ENCODE measurements at places on chromosomes 6 and 20.

DNA sequence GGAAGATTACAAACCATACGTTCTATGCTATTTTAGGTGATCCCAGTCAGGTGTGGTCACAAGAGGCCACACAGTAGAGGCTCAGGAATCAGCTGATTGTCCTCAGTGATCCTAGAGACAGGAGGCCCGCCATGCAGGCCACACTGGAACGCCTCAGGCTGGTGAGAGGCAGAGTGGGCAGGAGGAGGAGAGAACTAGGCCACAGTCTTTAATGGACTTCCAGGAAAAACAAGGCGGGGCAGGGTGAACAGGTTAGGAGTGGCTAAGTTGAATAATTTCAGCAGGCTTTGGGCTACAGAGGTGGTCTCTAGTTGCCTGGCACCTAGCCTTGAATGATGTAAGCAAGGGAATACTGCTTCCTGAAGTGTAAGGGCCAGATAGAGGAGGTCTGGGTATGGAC, 101.2 kb downstream of the GMDS start:
- no peak for DNase-seq

GRCh38 chr6:33771146-33772081, 17.5 kb downstream of the LEMD2 start:
- DNase-seq: no peak

DNA sequence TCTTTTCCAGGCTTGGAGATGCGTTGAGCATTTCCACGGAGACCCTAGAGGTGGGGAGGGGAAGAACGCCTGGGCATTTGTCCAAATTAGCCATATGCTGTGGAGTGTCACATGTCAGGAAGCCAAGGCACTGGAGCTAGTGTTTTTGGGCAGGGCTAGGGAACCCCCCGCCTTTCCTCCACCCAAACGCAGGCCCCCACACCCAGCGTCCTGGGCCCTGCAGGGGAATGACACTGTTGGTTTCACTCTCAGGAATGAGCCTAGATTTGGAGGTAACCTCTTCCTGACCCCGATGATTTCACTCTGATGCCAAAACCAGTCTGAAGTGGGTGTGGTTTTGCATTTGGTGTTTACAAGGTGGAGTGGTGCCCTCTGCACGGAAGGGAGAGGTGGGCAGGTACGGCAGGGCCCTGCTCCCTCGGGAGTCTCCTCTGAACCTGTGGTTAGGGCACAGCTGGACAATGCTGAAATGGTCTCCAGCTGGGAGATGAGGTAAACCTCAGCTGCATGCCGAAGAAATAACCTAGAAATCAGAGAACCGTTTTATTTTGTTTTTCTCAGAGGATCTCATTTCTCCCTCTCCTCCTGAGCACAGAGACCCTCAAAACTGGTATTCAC, 29.5 kb downstream of the MTHFD1L start:
- no peak for DNase-seq

- no peak for DNase-seq
Observed at GRCh38 chr6:5632348-5632935, 371.1 kb downstream of the FARS2 start.

DNA sequence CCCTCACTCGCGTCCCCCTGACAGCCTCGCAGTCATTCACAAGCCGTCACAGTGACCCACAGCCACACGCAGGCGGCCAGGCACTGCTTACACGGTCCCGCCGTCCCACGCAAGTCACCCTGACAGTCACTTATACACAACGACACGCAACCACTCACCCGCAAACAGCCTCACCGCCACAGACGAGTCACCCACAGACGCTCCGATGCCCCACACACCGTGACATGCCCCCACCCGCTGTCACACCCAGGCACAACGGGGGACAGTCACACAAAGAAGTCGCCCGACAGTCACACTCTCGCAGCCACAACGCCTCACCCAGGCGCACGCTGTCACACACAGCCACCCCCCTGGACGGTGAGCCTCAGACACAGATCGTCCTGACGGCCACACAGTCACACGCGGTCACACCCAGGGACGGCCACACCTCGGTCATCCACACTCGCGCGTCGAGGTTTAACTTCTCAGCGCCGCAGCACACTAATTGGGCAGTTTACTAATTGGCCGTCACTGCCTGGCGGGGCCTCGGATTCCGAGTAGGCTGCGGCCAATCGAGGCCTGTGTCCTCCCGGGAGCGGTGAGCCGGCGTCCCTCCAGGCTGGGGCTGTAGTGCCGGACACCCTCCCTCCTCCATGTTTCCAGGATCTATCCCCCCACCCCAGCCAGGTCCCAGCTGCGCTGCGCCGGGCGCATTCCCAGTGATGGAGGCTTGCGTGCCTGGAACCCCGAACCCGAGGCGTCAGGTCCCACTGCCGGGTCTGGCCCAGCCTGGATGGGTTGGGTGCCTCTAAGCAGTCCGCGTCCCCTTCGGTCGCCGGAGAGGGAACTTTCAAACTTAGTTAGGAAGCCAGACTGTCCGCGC, 790 bp downstream of the TOX2 start:
- no peak for DNase-seq

DNA sequence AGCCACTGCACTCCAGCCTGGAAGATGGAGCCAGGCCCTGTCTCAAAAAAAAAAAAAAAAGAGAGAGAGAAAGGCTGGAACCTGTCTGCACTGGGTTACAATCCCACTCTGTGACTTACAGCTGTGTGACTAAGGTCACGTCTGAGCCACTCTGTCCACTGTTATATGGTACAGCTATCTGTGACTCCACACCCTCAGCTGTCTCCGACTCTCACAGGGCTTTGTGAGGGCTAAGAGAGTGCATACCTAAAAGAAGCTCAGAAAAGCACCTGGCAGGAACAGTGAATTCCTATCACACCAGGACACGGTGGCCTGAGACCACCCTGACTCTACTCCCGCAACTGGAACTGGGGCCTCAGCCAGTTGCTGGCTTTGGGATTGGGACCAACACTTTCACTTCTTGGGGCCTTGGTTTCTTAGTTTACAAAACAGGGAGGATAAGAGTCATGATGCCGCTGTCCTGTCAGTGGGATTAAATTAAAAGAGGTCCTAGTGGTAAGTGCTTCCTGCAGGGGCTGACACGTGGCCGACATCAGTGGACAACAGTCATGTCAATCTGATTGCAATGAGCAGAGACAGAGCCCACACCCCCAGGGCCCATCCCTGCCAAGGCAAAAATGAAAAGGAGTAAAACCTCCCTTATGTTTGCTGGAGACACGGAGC, 5.7 kb upstream of the CD93 start:
- no peak for DNase-seq

DNA sequence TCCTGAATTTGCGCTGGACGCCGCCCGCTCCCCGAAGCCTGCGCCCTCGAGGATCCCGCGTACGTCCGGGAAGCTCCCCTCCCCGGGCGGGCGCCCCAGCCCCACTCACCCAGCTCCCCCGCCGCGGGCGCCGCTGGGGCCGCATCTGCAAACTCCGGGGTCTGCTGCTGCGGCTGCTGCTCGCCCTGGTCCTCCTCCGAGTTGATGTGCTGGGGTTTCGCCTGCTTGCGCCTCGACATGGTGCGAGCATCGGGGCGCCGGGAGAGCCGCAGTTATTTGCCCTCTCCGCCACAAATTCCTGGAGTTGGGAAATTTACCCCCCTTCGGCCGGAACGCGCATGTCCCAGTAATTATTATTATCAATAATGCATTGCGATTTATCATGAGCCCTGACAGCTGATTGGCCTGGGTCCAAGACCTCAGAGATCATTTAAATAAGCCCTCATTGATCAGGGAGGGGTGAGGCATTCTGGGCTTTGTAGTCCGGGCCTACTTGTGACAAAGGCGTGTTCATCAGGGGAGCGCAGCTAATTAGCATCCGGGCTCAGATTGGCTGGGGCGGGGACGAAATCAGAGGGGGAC, at the start of gene SALL4:
Gene SALL4, minus strand, starts transcription at position 352 of the 582 bp plus-strand sequence. Its CDS starts 113 bp downstream, at position 239.
- DNase-seq: no peak

- DNase-seq: no peak
Observed at GRCh38 chr6:48664826-48665225, 553.8 kb upstream of the PTCHD4 start.

- no peak for DNase-seq
Observed at GRCh38 chr6:154093231-154094044, 54.4 kb downstream of the OPRM1 start.

- DNase-seq: no peak
Observed at GRCh38 chr6:143525356-143525755, 13.8 kb upstream of the FUCA2 start.

GRCh38 chr20:59386809-59387208, 86.4 kb downstream of the EDN3 start:
- DNase-seq: no peak

DNA sequence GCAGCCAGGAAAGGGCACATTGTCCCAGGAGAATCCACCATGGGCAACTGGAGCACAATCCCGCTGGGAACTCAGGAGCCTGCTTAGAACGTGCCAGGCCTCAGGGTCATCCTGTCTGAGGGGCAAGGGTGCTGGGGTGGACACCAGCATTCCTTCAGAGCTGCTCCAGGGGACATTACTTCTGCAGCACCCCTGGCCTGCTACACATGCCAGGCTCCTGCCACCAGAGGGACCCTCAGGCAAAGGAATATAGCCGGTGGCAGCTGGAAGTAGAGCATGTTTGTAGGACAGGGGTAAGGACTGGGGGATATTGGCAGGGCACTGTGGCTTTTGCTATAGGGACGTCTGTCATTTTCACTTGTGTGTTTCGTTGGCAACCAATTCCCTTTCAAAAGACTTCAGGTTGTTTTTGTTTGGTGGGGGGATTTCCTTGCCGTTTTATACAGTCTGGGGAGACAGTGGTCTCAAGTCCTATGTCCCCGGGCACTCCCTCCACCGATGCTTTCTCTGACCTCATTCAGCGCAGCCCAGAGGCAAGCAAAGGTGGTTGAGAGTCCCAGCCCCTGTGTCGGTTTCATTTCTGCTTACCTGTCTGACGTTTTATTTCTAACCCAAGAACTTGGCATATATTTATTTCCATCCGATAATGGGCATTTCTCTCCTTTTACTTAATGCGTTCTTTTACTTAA, 130.8 kb downstream of the JPH2 start:
- DNase-seq: no peak

DNA sequence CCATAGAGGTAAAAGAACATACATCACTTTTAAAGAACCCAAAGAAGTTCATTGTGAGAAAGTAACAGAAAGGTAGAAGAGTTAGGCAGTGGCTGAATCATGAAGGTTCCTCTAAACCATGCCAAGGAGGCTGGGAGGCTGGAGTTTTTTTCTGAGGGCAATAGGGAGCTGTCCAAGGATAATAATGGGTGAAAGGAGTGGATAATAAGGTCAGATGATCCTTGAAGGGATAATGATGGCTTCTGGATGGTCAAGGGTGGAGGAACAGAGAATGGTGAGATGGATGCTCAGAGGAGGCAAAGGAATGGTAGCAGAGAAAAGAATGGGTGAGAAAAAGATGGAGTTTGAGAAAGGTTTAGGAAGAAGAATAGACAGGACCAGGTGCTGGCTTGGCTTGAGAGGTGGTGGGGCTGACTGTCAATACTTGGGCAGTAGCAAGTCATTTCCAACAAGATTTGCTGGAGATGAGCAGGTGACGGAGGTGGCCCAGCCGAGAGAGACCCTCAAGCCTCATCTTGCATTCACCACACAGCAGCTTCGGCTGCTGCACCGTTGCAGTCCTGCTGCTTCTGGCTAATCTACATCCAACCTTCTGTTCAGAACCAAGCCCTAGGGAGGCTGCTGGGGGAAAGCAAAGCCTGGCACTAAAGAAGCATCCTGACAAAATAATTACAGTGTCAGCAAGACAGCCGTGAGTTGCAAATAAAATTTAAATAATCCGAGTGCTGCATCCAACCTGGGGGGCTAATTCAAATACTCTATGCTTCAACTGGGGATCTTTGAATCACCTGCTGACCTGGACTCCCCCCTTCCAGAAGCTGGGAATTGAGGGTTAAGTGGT, 131.2 kb upstream of the KCNG1 start:
- no peak for DNase-seq

- no peak for DNase-seq
Observed at GRCh38 chr6:142860498-142860897, 84.5 kb downstream of the HIVEP2 start.

GRCh38 chr6:126112171-126112632, 125.9 kb downstream of the TRMT11 start:
- no peak for DNase-seq

Measured in NCI-H1436 treated with DMSO at 0.1 percent for 48 hours (cell line).